ENCODE measurements at places on chromosomes 3 and 15.

- no peak overlapping the region for H3K27ac ChIP-seq
- no peaks in the 10 kb centered on the region for H3K27me3 ChIP-seq
Measured at GRCh38 chr3:121483290-121483689, 62.5 kb downstream of the POLQ start.

GRCh38 chr15:62035256-62035924, 24.9 kb downstream of the VPS13C start:
- no peak overlapping the region for H3K4me3 ChIP-seq
- no peaks in the 10 kb centered on the region for H3K36me3 ChIP-seq

DNA sequence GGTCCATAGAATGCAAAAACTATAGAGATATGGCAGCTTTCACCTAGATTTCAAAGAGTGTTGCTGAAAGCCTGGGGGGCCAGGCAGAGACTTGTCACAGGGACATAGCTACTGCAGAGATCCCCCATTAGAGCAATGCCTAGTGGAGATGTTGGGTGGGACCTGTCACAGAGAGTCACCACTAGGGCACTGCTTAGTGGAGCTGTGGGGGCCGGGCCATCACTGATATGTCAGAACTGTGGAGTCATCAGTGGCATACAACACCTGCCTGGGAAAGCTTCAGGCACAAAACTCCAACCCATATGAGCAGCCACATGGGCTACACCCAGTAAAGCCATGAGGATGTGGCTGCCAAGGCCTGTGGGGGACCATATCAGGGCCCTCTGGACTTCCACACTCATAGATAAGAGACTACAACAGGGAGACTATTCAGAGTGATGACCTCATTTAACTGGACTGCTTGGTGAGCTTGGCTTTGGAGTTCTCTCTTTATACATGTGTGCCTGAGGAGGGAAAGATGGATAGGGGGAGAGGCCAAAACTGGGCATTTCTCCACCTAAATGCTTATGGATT, 176.3 kb downstream of the ZNF621 start:
- H3K27me3 ChIP-seq = no peaks in the 10 kb centered on the region
- H3K4me3 ChIP-seq = no peak overlapping the region
- no peak overlapping the region for H3K27ac ChIP-seq

- no peak overlapping the region for H3K4me3 ChIP-seq
- H3K36me3 ChIP-seq = no peaks in the 10 kb centered on the region
- no peak overlapping the region for H3K27ac ChIP-seq
- H3K4me1 ChIP-seq = peaks cover 97% of the 10 kb centered on the region
- no peaks in the 10 kb centered on the region for H3K27me3 ChIP-seq
Measured at GRCh38 chr3:56781762-56782161, 20.0 kb downstream of the ARHGEF3 start.

- no peaks in the 10 kb centered on the region for H3K27me3 ChIP-seq
- no peak overlapping the region for H3K4me3 ChIP-seq
- DNase-seq = no peak
- H3K27ac ChIP-seq = no peak overlapping the region
Measured at GRCh38 chr15:65906396-65906795, 37.1 kb downstream of the RAB11A start.

GRCh38 chr3:174424656-174425055, 434.5 kb upstream of the NAALADL2 start:
- no peak for DNase-seq
- H3K4me3 ChIP-seq = no peak overlapping the region
- H3K27me3 ChIP-seq = no peaks in the 10 kb centered on the region
- H3K4me1 ChIP-seq = no peaks in the 10 kb centered on the region
- no peaks in the 10 kb centered on the region for H3K36me3 ChIP-seq

- H3K27ac ChIP-seq = peak within 1 kb of the TSS; percentile 33
- peak; percentile 88 for DNase-seq
- H3K36me3 ChIP-seq = no peaks in the 10 kb centered on the region
- H3K27me3 ChIP-seq = peaks cover 20% of the 10 kb centered on the region
- H3K4me1 ChIP-seq = peaks cover 2% of the 10 kb centered on the region
Measured at GRCh38 chr15:75712668-75713337, at the start of gene CSPG4. CSPG4 (minus strand) TSS chr15:75712848; CDS start chr15:75712755, 93 bp downstream.

GRCh38 chr15:99117563-99118257, 12.8 kb downstream of the SYNM start:
- no peaks in the 10 kb centered on the region for H3K4me1 ChIP-seq
- no peak overlapping the region for H3K27ac ChIP-seq
- no peaks in the 10 kb centered on the region for H3K36me3 ChIP-seq
- H3K4me3 ChIP-seq = no peak overlapping the region
- DNase-seq = no peak

GRCh38 chr3:126557415-126557745, 1.4 kb downstream of the C3orf22 start:
- no peak overlapping the region for H3K27ac ChIP-seq
- H3K4me1 ChIP-seq = no peaks in the 10 kb centered on the region
- no peaks in the 10 kb centered on the region for H3K27me3 ChIP-seq
- H3K36me3 ChIP-seq = no peaks in the 10 kb centered on the region
- no peak overlapping the region for H3K4me3 ChIP-seq

GRCh38 chr15:35080226-35080625, 4.9 kb downstream of the NANOGP8 start:
- no peaks in the 10 kb centered on the region for H3K27me3 ChIP-seq
- no peaks in the 10 kb centered on the region for H3K36me3 ChIP-seq
- H3K4me3 ChIP-seq = no peak overlapping the region
- H3K4me1 ChIP-seq = no peaks in the 10 kb centered on the region
- DNase-seq = no peak

GRCh38 chr3:17833786-17834559, 91.5 kb upstream of the TBC1D5 start:
- H3K4me1 ChIP-seq = no peaks in the 10 kb centered on the region
- H3K27me3 ChIP-seq = no peaks in the 10 kb centered on the region
- no peak overlapping the region for H3K27ac ChIP-seq
- no peak overlapping the region for H3K4me3 ChIP-seq
- no peaks in the 10 kb centered on the region for H3K36me3 ChIP-seq

- no peak overlapping the region for H3K27ac ChIP-seq
- no peaks in the 10 kb centered on the region for H3K36me3 ChIP-seq
- no peak overlapping the region for H3K4me3 ChIP-seq
- no peak for DNase-seq
Measured at GRCh38 chr15:100733101-100733842, 130.9 kb downstream of the ASB7 start.

GRCh38 chr15:67143646-67144045, 78.2 kb downstream of the SMAD3 start:
- H3K27me3 ChIP-seq = no peaks in the 10 kb centered on the region
- H3K27ac ChIP-seq = no peak overlapping the region
- H3K36me3 ChIP-seq = no peaks in the 10 kb centered on the region
- H3K4me3 ChIP-seq = no peak overlapping the region

DNA sequence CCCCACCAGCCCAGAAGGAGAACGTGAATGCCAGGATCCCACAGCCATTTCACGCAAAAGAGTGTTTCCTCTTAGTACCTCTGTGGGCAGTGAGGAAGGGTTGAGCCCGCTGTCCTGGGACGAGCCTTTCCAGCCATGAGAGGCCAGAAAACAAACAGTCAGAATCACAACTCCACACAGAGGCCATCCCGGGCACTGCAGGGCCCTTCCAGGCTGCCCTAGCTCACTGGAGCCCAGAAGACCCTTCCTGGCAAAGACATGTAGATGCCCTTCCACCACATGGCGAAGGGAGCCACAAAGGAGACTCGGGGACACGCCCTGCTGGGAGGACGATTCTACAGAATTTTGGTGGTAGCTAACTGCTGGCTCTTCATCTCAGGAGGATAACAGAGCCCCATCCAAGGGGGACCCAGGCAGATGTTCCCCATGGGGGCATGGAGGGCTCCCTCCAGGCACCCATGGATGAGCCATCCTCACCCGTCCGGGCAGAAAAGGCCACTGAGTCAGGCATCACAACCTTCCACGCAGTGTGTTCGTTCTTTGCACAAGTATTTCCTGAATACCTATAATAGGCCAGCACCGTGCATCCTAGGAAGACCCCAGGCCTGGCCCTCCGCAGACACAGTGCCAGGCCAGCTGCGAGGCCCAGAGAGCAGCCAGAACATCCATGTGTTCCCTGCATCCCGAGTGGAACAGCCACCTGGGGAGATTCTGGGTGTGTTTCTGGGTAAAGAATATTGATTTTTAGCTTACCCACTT, 47.2 kb downstream of the SLC12A8 start:
- no peaks in the 10 kb centered on the region for H3K27me3 ChIP-seq
- peaks cover 8% of the 10 kb centered on the region for H3K4me1 ChIP-seq
- no peaks in the 10 kb centered on the region for H3K36me3 ChIP-seq
- no peak overlapping the region for H3K4me3 ChIP-seq
- DNase-seq = no peak

DNA sequence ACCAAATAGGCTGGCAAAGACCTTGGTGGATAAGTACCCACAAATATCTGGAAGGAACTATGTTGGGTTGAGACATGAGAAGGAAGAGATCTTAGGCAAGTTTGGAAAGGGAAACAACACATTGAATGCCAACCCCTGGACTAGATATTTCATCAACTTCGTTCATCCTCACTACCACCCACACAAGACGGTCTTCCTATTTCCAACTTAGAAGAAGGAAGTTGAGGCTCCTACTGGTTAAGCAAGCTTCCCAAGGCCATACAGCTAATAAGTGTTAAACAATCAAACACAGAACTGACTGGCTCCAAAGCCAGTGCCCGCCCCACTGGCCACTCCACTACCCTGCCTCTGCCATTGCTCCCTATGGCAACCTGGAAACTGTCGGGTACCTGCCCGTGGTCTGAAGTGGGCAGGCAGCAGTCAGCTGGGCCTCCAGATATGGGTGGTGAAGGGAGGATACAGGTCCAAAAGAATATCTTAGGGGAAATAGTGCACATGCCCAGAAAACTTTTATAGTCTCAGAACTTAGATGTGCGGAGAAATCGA, 94.9 kb downstream of the LIPC start:
- H3K27ac ChIP-seq = no peak overlapping the region
- no peak overlapping the region for H3K4me3 ChIP-seq
- H3K4me1 ChIP-seq = no peaks in the 10 kb centered on the region
- no peak for DNase-seq

GRCh38 chr3:13010780-13011572, 62.3 kb downstream of the IQSEC1 start:
- no peaks in the 10 kb centered on the region for H3K27me3 ChIP-seq
- peak; percentile 32 for DNase-seq
- no peak overlapping the region for H3K4me3 ChIP-seq
- H3K27ac ChIP-seq = peak overlapping the region; percentile 8
- H3K4me1 ChIP-seq = peaks cover 9% of the 10 kb centered on the region
- no peaks in the 10 kb centered on the region for H3K36me3 ChIP-seq

DNA sequence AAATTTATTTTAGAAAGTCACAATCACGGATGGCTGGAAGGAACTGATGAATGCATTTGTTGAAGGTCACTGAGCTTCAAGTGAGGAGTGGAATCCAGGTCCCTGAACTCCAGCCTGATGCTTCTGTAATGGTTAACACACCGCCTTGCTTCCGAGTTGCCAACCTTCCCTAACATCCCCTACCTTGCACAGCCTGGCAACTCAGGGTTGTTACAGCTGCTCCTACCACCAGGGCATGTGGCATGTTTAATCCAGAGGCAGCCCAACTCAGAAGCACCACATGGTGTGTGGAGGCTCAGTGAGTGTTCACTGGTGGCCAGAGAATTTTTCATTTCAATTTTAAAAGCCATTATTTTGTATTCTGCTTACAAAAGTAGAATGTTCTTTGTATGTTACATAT, 4.9 kb downstream of the TM2D3 start:
- H3K27me3 ChIP-seq = no peaks in the 10 kb centered on the region
- no peaks in the 10 kb centered on the region for H3K36me3 ChIP-seq
- no peak for DNase-seq
- H3K27ac ChIP-seq = no peak overlapping the region
- no peak overlapping the region for H3K4me3 ChIP-seq

GRCh38 chr3:42032693-42033349, 58.3 kb upstream of the TRAK1 start:
- no peaks in the 10 kb centered on the region for H3K36me3 ChIP-seq
- H3K27ac ChIP-seq = peak overlapping the region; percentile 83
- H3K4me1 ChIP-seq = peaks cover 55% of the 10 kb centered on the region
- H3K27me3 ChIP-seq = no peaks in the 10 kb centered on the region

GRCh38 chr3:119700920-119701734, 1.7 kb upstream of the CFAP91 start:
- no peaks in the 10 kb centered on the region for H3K36me3 ChIP-seq
- no peak overlapping the region for H3K27ac ChIP-seq
- no peak for DNase-seq
- H3K4me1 ChIP-seq = peaks cover 34% of the 10 kb centered on the region
- no peaks in the 10 kb centered on the region for H3K27me3 ChIP-seq

- no peaks in the 10 kb centered on the region for H3K36me3 ChIP-seq
- H3K27me3 ChIP-seq = no peaks in the 10 kb centered on the region
- DNase-seq = peak; percentile 90
- H3K4me1 ChIP-seq = peaks cover 5% of the 10 kb centered on the region
Measured at GRCh38 chr15:68637767-68638404, 59.1 kb downstream of the CORO2B start.

DNA sequence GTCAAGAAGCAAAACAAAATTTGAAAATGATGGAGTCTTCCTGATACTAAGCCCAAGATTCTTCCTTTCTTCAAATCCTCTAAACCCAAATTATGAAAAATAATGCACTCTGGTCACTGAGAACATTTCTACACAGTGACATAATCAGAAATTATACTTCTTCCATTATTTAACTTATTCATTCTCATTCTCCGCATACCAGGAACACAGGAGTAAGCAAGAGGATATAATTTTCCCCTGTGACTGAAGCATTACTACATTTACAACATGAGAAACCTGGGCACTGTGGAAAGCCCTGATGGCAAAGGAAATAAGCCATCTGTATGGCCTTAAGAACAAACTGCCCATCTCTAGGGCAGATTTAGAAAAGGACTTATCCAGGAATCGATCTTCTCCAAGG, 47.0 kb downstream of the EXD1 start:
- no peaks in the 10 kb centered on the region for H3K4me1 ChIP-seq
- H3K27ac ChIP-seq = no peak overlapping the region
- no peak overlapping the region for H3K4me3 ChIP-seq
- no peaks in the 10 kb centered on the region for H3K36me3 ChIP-seq
- no peaks in the 10 kb centered on the region for H3K27me3 ChIP-seq

DNA sequence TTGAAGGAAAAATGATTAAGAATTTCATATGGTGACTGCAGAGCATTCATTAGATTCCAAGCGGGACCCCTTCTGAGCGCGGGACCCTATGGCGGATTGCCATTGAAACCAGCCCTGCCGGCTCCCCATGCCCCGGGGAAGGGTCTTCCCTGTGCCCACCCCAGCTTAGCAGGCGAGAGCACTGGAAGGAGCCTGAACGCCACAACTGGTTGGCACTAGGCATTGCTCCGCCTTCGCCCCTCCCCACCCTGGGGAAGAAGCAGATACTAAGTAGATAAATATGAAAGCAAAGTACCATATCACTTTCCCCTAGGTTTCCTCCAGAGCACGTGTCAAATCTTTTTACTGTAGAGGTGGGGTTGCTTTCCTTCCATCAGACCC, 70.7 kb downstream of the CYP19A1 start:
- H3K4me3 ChIP-seq = peak overlapping the region; percentile 42
- H3K27me3 ChIP-seq = peaks cover 48% of the 10 kb centered on the region
- no peak for DNase-seq
- H3K27ac ChIP-seq = no peak overlapping the region

Measured in left lung (tissue), 14 donors.